ENCODE measurements at places on chromosomes 5 and 9.

- no peak for DNase-seq
Observed at GRCh38 chr9:125370786-125371185, 109.2 kb downstream of the GAPVD1 start.

DNA sequence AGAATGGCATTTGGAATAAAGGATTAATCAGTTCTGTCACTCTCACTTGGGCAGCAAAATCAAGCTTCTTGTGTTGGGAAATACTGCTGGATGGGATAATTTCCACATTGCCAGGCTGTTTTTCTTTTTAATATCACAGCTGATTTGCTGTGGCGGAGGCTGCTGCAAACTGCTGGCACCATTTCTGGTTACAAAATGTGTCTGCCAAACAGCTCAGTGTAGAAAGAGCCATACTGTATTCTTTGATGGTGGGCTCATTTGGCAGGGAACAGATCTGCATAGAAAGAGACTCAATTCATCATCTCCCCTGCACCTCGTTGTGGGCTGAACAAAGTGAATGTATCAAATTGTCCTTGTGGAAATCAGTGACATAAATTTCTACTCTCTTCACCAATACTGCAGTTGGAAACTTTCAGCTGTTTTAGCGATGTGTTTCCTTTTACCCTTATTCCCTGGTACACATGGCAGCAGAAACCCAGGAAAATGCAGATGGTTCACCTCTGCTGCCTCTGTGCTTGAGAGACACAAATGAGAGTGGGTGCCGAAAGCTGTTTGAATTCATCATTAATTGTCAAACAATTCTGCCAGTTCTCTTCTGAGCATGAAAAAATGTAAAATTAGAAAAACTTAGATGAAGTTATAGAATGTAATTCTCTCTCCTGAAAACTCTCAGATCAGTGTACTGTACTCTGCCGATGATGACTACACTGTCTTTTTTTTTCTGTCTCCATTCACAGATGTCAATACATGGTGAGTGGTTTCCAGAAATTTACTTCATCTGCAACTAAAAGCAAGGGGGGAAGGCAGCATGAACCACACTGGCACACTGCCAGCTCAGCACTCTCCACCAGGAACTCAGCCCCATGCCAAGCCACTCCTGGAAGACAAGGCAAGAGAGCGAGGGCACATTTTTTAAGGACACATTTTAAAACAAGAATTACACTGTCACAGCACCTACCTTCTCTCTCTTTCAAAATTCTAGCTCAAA is 75.0 kb downstream of the HMHB1 start:
- peak; percentile 19 for DNase-seq

GRCh38 chr9:111961575-111961974 is 65.0 kb downstream of the UGCG start:
- no peak for DNase-seq

- no peak for DNase-seq
Observed at GRCh38 chr5:1153428-1153827, 41.6 kb upstream of the SLC12A7 start.

- no peak for DNase-seq
Observed at GRCh38 chr9:80732506-80732905, 956.8 kb downstream of the TLE1 start.

DNA sequence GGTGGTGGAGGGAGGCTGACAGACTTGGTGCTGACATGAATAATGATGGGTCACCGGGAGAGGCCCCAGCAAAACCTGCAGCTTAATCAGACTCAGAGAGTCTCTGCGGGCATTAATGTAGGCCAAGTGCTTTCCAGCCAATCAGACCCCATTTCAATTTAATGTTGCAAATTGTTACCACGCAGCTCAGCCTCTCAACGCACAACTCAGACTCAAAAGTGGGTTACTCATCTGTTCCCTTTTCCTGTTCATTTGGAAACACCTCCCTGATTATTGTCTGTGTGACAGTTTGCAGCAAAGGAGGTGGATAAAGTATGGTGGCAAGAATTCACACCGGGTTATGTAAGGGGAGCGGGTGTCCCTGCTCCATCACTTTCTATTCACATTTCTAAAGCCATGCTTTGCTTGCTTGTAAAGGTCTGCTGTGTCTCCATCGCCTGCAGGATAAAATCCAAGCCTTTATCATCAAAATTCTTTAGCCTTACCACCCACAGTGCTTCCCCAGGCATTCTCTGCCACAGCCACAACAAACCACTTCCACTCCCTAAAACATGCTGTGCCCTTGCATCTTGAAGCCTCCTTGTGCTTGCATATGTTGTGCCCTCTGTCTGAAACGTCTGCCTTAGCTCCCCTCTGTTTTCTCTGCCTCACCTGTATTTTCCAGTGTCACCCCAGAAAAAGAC is 156.5 kb downstream of the ASTN2 start:
- no peak for DNase-seq

GRCh38 chr5:4042311-4042710 is 446.7 kb downstream of the IRX1 start:
- no peak for DNase-seq

GRCh38 chr9:78753039-78753438 is 456.1 kb downstream of the PSAT1 start:
- DNase-seq = no peak

DNA sequence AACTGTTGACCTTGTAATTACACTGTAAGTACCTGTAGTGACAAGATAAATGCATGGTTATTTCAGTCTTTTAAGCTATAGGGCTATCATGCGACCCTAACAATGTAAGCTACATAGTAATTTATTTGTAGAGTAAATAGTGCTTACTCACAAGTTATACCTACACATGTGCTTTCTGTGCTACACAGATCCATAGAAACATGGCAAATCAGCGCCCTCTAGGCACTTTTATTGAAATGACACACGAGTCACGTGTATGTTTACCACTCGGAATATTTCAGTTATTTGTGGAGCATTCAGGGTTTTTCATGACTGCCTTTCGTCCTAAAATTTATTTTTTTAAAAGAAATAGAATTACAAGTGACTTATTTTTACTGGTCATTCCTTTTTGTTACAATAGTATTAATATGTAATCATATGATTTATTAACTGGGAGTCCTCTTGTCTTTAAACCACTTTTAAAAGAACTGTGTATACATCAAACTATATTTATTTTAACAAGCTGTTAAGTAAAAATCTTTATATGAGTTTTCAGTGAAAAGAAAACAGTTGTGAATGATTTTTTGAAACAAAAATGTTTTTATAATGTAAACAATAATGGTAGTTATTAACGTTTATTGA is 1242.3 kb upstream of the WWC1 start:
- DNase-seq = no peak

DNA sequence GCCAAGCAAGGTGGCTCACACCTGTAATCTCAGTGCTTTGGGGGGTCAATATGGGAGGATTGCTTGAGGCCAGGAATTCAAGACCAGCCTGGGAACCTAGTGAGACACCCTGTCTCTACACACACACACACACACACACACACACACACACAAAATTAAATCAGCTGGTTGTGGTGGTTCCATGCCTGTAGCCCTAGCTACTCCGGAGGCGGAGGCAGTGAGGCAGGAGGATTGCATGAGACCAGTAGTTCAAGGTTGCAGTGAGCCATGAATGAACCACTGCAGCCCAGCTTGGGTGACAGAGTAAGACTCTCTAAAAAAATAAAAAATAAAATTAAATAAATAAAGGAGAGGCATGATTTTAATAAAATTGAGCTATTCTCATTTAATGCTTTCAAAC is 13.1 kb downstream of the CEMIP2 start:
- no peak for DNase-seq

- DNase-seq = no peak
Observed at GRCh38 chr5:141992349-141992963, 20.4 kb downstream of the GNPDA1 start.

DNA sequence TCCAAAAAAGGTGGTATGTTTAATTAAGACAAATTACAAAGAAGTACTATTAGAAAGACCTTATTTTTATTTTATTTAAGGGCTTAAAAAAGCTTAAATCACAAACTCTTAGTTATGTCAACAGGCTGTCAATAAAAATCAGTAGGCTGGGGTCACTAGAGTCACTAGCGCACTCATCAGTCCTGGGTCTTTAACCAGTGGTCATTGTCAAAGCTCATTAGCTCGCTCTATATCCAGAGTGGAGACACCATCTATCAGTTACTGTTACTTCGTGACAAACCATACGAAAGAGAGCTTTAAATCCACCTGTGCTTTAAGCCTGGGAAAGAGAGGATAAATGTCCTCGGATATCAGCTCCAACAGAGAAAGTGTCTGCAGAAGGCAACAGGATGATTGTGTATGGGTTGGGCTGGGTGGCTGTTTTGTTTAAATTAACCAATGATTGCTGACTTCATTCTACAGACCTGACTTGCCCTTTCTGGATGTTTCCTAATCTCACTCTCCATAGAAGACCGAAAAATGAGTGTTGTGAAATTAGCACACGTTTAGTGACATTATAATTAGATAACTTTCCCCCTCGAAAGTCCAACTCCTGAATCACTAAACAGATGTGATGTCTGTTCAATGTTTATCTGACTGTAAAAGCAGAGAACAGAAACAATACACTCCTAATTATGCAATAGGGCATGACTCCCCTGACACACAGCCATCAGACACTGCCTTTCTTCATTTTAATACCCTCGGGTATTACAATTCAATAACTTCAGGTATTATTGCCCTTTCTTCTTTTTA is 123.6 kb upstream of the TNPO1 start:
- DNase-seq = no peak

DNA sequence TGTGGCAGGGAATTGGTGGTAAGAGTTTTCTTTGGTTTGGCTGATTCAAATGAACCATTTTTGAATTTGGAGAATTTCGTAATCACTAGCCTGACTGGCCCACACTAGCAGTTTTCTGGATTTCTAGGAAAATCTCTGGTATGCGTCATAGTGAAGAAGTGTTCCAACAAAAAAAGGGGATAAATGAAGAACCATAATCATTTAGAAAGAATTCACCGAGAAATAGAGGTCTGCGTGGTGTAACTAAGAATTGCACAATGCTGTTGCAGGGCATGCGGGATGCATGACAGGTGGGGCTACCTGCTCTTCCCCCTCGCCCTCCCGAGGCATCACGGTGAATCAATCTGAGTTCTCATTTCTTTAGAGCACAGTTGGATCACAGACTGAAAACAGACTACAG is 232.3 kb upstream of the PAPPA start:
- no peak for DNase-seq

DNA sequence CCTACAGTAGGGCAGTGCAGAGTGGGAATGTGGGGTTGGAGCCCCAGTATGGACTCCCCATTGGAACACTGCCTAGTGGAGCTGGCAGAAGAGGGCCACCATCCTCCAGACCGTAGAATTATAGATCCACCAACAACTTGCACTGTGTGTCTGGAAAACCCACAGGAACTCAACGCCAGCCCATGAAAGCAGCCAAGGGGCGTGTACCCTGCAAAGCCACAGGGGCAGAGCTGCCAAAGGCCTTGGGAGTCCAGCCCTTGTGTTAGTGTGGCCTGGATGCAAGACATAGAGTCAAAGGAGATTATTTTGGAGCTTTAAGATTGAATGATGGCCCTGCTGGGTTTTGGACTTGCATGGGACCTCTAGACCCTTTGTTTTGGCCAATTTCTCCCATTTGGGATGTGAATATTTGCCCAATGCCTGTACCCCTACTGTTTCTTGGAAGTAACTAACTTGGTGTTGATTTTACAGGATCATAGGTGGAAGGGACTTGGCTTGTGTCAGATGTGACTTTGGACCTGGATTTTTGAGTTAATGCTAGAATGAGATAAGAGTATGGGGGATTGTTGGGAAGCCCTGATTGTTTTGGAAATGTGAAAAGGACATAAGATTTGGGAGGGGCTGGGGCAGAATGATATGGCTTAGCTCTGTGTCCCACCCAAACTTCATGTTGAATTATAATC is 266.8 kb downstream of the SEMA5A start:
- DNase-seq = no peak

DNA sequence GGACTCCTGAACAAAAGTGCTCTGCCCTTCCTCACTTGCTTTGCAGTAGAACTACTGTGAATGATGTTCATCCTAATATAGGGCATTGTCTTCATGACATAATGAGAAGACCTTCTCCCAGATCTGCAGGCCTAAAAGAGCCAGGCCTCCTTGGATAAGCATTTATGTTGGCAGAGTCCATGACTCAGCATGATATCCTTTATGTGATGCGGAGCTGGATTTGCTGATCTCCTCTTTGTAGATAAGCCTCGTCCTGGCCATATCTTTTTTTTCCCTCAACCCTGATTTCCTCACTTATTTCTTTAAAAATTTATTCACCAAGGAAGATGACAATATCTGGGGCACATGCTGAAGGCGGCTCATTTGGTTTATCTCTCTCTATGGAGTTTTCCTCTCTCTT is 62.4 kb upstream of the TAS2R1 start:
- no peak for DNase-seq

- no peak for DNase-seq
Observed at GRCh38 chr9:26791274-26791673, 101.3 kb downstream of the CAAP1 start.

DNA sequence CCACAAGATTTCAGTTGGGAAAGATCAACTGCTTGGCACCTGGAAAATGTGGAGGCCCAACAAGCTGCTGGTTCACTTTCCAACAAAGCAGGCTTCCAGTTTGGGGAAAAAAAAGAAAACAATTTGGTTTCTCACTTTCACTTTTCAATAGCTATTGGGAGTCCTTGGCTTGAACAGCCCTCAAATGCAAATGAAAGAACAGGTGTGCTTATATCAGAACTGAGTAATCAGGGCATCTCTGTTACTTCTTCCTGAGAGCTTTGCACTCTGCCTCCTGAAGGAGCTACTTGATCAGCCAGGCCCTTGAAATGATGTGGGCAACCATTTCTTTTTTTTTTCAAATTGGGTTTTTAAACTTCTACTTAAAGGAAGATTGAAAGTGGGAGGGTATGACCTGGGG is 73.5 kb downstream of the MFAP3 start:
- DNase-seq = no peak

DNA sequence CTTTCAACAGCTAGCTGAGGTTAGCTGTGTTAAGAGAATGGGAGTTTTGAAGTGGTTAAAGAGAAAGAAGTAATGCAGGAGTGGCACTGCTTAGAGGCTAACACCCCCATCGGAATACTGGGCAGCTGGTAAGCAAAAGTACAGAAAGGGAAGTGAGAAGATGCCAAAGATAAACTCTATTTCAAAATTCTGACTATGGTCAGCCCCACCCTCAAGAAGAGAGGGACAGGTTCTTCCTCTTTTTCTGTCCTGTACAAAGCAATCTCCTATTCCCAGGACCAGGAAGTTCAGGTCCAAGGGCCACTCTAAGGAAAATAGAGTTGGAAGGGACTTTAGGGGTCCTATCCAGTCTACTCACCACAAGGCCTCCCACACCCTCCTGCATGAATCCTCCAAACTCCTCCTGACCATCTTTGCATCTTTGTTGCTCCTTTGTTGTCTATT is 45.9 kb upstream of the JAK2 start:
- no peak for DNase-seq

- no peak for DNase-seq
Observed at GRCh38 chr9:134377976-134378375, 51.7 kb downstream of the RXRA start.

GRCh38 chr9:84945878-84946538 is 276.5 kb downstream of the NTRK2 start:
- no peak for DNase-seq

DNA sequence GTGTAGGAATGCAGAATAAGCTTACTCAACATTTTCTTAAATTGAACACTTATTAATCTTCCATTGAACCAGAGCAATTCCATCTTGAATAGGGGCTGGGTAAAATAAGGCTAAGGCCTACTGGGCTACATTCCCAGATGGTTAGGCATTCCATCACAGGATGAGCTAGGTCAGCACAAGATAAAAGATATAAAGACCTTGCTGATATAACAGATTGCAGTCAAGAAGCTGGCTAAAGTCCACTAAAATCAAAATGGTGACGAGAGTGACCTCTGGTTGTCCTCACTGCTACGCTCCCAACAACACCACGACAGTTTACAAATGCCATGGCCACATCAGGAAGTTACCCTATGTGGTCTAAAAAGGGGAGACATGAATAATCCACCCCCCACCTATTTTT is 156.1 kb downstream of the NXNL2 start:
- DNase-seq = no peak

Measured in anterior cingulate cortex (tissue), 58 donors.